GM12878 (cell line): ENCODE measurements at places on chromosomes 11 and 22. TPM values are rescaled to one million over a fixed set of nuclear protein-coding genes. Genes with fewer than 3 reads are reported as not detected.
A peak's percentile ranks its signal among the peaks of the same experiment; 100 is the strongest.

Gene PGGHG
- 0.73 and 1.7 TPM in 2 replicates for polyA plus RNA-seq

- H3K4me3 ChIP-seq, result no peak overlapping the region
- DNase-seq, result peak; percentile 49
- no peaks in the 10 kb centered on the region for H3K36me3 ChIP-seq
- no peak overlapping the region for H3K27ac ChIP-seq
- no peaks in the 10 kb centered on the region for H3K27me3 ChIP-seq
Observed at GRCh38 chr11:19951558-19952115, 208.6 kb downstream of the DBX1 start.

Gene CECR2
- 0.01 TPM in 1 of 2 replicates, not detected in the other for polyA plus RNA-seq

DNA sequence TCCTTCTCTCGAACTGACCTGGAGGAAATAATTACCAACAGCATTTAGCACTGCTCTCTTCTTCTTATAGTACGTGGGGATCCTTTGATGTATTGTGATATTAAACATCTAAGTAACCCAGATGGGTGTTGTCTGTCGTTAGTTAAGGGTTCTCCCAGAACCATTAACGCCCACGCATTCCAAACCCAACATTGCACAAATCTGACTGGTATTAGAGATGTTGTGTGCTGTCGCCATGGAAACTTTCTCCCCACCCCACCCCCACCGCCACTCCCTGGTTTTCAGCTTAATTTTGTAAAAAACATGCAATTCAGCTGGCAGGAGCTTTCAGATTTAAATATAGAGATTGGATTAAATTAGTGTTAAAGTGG lies 1495.2 kb downstream of the TBC1D22A start:
- H3K4me1 ChIP-seq, result no peaks in the 10 kb centered on the region
- H3K4me3 ChIP-seq, result no peak overlapping the region
- no peak for DNase-seq
- H3K27me3 ChIP-seq, result no peaks in the 10 kb centered on the region
- H3K27ac ChIP-seq, result no peak overlapping the region

Gene MRPL23
- polyA plus RNA-seq, result 207 and 211 TPM in 2 replicates

Gene UPK3A
- polyA plus RNA-seq, result not detected in 2 replicates

DNA sequence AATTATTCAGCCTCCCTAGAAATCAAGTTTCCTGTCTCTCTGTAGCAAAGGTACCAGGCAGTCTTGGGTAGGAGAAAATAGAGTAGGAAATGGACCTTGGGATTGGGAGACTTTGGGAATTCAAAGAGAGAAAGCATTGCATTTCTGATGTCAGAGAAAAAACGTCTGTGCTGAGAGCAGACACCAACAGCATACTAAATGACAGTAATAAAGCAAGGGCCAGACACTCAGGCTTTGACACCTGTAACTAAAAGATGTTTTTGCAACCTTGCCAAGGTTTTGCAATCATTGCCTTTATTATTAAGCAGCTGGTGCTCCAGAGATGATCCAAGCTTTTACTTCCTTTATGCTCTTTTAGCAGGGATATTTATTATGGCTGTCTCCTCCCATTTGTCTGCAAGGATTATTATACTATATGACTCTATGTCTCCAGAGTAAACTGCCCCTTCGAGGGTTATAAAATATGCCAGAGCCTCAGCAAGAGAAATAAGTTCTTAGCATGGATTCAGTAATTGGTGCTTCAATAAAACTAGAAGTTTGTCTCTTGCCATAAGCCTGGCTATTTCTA lies 85.2 kb upstream of the GRAMD1B start:
- H3K27ac ChIP-seq, result no peak overlapping the region
- no peak for DNase-seq
- H3K4me3 ChIP-seq, result no peak overlapping the region
- H3K27me3 ChIP-seq, result no peaks in the 10 kb centered on the region
- H3K4me1 ChIP-seq, result no peaks in the 10 kb centered on the region
- no peaks in the 10 kb centered on the region for H3K36me3 ChIP-seq

GRCh38 chr11:20089796-20090653 lies 70.2 kb downstream of the DBX1 start:
- no peak overlapping the region for H3K4me3 ChIP-seq
- no peak for DNase-seq
- no peaks in the 10 kb centered on the region for H3K27me3 ChIP-seq

Gene PC
- polyA plus RNA-seq, result 9.5 and 10.7 TPM in 2 replicates

Gene MRGPRX3
- polyA plus RNA-seq, result not detected in 2 replicates

Gene FGF4
- polyA plus RNA-seq, result not detected in 2 replicates

DNA sequence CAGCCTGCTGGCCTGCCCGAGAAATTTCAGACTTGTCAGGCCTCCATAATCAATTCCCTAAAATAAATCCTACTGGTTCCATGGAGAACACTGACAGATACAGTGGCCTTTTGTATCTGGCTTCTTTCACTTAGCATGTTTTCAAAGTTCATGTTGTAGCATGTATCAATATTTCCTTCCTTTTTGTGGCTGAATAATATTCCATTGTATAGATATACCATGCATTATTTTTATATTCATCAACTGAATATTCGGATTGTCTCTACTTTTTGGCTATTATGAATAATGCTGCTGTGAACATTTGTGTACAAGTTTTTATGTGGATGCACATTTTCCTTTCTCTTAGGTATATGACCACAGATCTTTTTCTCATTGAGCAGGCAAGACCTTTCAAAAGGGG lies 10.4 kb downstream of the SPTY2D1 start:
- peaks cover 8% of the 10 kb centered on the region for H3K4me1 ChIP-seq
- H3K4me3 ChIP-seq, result no peak overlapping the region
- H3K36me3 ChIP-seq, result no peaks in the 10 kb centered on the region
- no peak overlapping the region for H3K27ac ChIP-seq

DNA sequence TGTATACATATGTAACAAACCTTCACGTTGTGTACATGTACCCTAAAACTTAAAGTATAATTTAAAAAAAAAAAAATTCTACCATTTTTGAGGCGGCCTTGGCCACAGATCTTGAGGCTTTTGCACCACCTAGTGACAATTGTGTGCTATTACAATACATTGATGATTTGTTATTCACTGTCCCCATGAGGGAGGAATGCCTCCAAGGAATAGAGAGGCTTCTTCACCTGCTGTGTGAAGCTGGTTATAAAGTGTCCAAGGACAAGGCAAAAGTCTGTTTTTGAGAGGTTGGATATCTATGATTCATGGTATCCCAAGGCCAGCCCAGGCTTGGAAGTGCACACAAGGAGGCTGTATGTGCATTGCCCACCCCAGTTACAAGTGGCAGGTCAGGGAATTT lies 30.7 kb downstream of the SLC22A25 start:
- no peak overlapping the region for H3K4me3 ChIP-seq
- H3K27me3 ChIP-seq, result no peaks in the 10 kb centered on the region
- no peaks in the 10 kb centered on the region for H3K36me3 ChIP-seq
- no peak overlapping the region for H3K27ac ChIP-seq
- no peaks in the 10 kb centered on the region for H3K4me1 ChIP-seq

Gene C22orf42
- polyA plus RNA-seq, result not detected in 2 replicates
